ENCODE measurements at places on chromosomes 7 and 10.

DNA sequence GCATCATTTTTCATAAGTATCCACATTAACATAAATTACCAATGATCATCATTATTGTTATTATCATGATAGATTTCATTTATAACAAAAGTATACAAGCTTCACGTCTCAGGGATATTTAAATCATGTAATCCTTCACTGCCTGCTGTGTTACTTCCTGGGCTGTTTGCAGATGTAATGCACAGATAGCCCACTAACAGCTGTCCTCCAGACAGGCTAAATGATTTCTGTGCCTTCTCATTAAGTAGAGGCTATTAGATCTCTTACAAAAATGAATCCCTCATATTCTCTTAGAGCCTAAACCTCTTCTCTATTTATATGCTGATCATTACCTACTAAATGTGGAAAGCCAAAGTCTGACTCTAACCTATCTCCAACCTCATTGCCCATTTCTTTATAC is 9.3 kb downstream of the PCLO start:
- DNase-seq, result no peak

GRCh38 chr7:108451296-108451848 is 4.9 kb downstream of the NRCAM start:
- no peak for DNase-seq

DNA sequence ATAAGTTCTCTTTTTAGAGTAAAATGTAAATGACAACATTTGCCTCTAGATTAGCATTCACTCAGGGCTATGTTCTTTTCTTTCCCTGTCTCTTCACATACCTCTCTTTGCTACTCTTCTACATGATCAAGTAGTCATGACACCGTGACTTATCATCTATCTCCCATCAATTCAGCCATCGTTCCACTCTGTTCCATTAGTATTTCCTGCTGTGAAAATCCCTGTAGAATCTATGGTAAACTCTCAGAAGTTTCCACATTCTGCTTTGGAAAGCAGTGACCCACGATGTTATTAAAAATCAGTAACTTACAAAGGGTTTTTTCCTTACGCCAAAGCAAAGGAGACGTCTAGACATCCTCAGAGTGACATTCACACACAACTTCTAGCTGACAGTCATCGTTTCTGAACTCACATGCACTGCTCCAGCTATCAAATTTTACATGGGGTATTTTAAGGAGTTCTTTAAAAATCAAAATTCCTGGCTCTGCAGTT is 135.6 kb downstream of the SEMA3C start:
- DNase-seq, result no peak

GRCh38 chr10:69409968-69410367 is 6.8 kb downstream of the TACR2 start:
- DNase-seq, result peak; percentile 49

DNA sequence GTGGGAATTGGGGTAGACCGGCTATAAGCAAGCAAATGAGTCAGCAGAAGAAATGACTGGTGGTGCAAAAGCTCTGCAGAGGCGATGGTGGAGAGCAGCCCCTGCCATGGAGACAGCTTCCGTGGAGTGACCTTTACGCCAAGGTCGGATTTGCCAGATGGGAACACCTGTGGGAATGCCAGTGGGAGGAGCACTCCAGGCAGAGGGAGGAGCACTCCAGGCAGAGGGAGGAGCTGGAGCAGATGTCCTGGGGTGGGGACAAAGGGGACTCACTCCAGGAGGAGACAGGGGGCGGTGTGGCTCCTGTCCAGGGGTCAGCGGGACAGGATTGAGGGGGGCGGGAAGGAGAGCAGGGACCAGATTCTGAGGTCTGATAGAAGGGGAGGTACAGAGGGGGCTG is 258.8 kb upstream of the CTBP2 start:
- no peak for DNase-seq

GRCh38 chr10:4670737-4671136 is 155.3 kb upstream of the AKR1E2 start:
- DNase-seq, result no peak

DNA sequence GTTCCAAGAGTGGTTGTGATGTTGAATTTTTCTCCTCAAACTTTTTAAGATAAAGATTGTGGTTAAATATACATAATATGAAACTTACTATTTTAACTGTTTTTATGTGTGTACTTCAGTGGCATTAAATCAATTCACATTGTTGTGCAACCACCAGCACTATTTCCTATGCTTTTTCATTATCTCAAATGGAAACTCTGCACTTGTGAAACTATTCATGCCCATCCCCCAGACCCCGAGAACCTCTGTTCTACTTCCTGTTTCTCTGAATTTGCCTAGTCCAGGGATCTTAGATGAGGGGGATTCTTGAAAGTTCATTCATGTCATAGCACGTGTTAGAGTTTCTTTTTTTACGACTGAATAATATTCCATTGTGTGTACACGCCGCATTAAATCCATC is 67.0 kb downstream of the WDR37 start:
- no peak for DNase-seq

- DNase-seq, result peak; percentile 59
These were observed 55.2 kb downstream of the CDK6 start for GRCh38 chr7:92781117-92781720.

DNA sequence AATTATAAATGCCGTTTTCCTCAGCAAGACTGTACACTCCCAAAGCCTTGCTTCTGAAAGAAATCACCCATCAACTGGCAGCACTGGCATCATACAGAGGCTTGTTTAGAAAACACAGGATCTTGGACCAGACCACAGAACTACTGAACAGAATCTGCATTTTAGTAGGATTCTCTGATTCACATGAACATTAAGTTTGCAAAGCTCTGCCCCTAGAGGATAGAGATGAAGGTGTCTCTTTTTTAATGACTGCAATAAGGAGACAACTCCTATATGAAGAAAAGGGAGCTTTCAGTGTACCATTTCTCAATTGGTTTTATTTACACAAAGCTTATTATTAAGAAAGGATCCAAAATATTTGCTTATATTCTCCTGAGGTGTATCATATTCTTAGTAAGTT is 172.7 kb downstream of the AGMO start:
- DNase-seq, result no peak

DNA sequence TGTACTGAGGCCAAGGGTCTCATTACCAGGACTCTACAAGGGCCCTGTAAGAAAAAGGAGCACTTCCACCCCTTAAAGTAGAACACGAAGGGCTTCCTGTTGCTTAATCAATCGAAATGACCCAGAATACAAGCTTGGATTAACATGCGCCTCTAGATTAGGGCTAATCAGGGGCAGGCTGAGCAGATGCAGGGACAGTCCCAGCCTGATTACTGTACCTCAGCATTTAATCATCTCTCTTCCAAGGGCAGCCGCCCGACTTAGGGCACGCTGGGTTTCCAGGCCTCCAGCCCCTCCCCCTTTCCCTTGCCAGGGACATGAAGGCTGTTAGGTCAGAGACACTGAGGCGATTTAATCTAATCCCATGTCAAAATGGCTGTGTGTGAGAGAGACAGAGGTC is 138.6 kb downstream of the NRF1 start:
- no peak for DNase-seq

DNA sequence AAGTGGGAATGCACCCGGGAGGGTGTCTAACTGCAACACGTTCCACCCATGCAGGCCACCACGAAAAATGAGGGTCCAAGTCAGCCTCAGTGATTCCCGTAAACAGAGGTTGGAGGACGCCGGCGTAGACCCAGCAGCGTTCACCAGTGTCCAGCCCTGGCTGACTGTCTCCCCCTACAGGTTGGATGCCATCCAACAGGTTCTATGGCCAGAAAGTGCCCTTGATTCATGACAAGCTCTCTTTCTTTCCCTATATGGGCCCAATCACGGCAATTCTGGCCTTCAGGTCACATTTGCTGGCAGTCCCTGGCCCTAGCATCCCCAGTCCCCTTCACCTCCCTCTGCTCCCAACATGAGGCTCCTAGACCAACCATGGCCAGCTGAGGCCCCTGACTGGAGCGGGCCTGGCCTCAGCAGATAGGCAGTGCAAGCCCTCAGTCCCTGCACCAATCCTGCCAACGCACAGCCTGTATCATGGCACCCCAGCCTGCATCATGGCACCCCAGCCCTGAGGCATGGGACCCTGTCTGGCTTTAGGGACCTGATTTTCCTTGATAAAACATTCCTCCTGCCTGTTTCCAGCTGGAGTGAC is 227.4 kb downstream of the GRID1 start:
- no peak for DNase-seq

GRCh38 chr7:32893207-32893524 is 1.6 kb upstream of the KBTBD2 start:
- no peak for DNase-seq

- DNase-seq, result no peak
These were observed 75.9 kb downstream of the ADARB2 start for GRCh38 chr10:1661416-1661815.

DNA sequence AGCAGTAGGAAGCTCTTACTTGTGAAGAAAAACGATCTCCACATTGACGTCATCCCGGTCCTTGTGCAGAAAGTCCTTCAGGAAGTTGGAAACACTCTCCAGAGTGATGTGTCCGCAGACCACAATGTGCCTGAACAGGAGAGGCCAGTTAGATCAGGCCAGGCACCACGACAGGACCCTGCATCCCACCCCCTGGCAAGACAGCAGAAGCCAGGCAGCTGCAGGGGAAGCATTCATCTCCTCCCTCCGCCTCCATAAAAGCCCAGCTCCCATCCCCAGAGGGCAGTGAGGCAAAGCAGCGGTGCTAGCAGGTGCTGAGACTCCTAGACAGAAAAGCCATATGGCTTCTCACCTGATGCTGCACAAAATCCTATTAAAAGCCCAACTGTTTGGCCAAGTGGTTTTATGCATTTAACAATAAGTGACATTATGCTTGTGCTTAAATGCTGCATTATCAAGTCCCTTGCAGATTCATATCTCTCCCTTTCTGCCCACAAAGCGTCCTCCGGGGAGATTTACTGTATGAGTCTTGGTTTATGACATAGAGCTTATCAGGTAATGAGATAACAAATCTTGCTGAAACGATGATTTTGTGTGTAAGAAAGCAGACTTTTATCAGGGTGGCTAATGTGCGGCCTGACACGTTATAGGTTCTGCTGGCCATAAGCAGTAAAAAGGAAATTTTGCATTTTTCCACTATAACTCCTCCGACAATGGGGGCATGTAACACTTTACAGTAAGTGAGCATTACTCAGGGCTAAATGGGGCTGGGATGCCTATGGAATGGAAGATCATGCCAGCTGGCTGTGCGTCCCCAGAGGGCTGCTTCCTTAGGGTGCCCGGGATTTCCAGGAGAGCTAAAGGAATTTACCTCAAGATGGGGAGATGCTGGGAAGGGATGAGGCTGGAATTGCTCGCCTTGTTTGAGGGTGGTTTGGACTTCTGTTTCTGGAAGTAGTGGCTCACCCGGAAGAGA is 546.9 kb downstream of the KCNMA1 start:
- no peak for DNase-seq

DNA sequence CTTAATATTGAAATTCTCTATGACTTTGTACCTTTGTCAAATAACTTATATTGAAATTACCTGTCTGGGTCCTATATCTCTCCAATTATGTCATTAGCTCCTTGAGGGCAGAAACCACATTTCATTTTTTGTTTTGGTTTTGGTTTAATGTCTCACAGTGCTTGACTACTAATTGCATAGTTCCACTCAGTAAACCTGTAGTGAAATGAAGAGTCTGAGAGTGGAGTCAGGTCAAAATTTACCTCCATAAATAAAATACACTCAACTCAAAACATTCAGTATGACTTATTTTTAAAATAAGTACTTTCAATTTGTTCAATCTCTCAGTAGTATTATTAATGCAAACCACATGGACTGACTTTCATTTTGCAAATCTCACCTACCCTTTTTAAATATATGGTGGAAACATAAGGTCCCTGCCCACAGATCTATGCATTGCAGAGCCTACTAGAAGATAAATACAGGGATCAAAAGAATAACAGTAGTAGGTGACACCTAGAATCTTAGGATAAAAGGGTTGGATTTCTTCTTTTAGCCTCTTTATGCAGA is 32.5 kb downstream of the PDE1C start:
- DNase-seq, result no peak

GRCh38 chr10:80280071-80280800 is 9.2 kb downstream of the MAT1A start:
- DNase-seq, result no peak

GRCh38 chr7:130829415-130829814 is 95.4 kb upstream of the KLF14 start:
- DNase-seq, result no peak

DNA sequence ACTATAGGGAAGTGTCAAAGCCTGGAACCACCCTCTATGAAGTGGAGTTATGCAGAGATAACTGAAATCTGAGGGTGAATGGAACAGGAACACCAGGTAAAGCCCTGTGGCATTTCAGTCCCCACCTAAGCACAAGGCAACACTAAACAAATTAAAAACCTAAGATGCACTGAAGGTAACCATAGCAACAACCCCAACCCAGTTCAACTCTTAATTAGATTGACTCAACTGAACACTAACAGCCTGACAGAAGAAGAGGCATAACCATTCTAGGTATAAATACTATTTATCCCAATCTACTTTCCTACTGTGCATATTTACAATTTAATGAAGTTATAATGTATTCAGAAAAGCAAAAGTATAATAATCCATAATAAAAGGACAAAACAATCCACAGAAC is 9.2 kb upstream of the GIMAP5 start:
- no peak for DNase-seq

DNA sequence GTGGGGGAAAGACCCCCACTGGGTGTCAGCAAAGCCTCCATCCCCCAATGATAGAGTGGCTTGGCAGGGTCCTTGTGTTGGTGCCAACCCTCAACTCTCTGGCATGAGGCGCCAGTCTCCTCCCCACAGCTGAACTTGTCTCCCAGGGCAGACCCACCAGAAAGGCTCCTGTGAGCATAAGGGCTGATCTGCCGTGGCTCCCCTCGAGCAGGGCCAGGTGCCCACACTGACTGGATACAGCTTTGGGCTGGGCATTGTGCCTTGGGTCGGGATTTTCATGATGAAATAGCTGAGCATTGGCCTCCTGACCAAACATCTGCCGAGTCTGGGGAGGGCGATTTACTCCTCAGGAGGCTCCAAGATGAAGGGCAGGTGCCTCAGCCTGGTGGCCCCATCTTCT is 68.1 kb upstream of the NPTX2 start:
- DNase-seq, result no peak

DNA sequence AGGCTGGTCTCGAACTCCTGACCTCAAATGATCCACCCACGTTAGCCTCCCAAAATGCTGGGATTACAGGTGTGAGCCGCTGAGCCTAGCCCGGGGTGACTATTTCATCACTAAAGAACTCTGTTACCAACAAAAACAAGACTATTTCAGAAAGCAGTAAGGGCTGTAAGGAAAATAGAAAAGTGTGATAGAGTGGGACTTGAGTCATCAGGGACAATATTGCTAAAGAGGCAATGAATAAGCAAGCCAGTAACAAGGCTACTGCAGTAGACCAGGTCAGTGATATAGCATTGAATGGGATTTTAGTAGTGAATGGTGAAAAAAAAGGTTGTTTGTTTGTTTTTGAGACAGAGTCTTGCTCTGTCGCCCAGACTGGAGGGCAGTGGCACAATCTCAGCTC is 51.7 kb downstream of the SVOPL start:
- DNase-seq, result no peak

- no peak for DNase-seq
These were observed 45.8 kb upstream of the RHEB start for GRCh38 chr7:151565541-151565940.

GRCh38 chr10:43200538-43201390 is 62.5 kb downstream of the CSGALNACT2 start:
- DNase-seq, result no peak
